ENCODE measurements at places on chromosomes 16 and 17.
A peak's percentile ranks its signal among the peaks of the same experiment; 100 is the strongest.

- DNase-seq = no peak
Measured at GRCh38 chr17:83050651-83051395, 28.6 kb upstream of the METRNL start.

GRCh38 chr17:51742571-51742970, 415.9 kb downstream of the CA10 start:
- DNase-seq = peak; percentile 97

DNA sequence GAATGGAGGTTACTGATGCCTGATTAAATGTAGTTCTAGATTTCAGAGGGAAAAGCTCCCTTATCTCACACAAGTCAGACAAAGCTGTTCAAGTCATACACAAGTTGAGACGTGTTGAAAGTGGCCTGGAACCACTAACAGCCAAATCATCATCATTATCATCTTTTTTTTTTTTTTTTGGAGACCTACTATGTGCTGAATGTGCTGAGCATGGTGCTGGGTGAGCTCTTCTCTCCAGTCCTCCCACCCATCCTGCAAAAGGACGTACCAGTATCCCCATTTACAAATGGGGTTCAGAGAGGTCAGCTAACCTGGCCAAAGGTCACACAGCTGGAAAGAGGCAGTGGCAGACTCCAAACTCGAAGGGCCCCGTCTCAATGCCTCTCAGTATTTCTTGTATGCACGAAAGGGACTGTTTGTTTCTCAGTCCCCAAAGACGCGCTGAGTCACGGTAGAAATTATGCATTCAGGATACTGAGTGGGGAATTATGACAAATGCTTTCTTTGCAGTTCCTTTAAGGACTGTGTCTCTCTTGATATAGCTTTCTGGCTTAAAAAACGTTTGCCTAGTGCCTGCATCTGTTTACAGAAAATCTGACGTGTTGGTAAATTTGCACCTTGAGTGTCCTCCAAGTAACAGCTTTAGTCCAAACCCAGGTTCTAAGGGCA, 235.5 kb downstream of the XYLT1 start:
- no peak for DNase-seq

- DNase-seq = no peak
Measured at GRCh38 chr17:42924891-42925290, 24.3 kb downstream of the G6PC1 start.

DNA sequence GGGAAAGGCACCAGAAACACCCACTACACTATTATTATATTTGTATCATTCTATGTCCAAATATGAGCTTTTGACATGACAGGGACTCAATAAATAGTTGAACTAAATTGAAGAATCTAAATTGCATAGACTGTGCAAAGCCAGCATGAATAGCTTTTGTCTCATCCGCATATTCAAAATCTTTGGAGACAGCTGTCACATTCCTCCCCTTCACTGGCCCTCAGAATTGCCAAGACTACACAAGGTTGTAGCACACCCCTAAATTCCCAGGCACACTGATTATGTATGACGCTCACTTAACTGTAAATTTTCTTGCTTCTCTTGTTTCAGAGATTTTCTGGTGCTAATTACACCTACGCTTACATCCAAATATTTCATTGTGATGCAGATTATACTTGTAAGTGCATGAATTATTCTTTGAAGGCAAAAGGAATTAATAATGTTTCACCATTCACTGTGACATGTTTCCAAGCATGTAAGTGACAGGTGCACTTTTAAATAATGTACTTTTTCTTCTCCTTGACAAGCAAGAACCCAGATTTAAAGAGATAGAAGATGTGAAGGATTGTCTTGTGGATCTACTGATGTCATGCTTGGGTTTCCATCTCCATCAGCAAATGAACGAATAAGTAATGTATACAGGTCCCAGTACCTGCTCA, 47.5 kb downstream of the CA10 start:
- no peak for DNase-seq

- DNase-seq = no peak
Measured at GRCh38 chr17:67865438-67865837, 40.1 kb downstream of the BPTF start.

DNA sequence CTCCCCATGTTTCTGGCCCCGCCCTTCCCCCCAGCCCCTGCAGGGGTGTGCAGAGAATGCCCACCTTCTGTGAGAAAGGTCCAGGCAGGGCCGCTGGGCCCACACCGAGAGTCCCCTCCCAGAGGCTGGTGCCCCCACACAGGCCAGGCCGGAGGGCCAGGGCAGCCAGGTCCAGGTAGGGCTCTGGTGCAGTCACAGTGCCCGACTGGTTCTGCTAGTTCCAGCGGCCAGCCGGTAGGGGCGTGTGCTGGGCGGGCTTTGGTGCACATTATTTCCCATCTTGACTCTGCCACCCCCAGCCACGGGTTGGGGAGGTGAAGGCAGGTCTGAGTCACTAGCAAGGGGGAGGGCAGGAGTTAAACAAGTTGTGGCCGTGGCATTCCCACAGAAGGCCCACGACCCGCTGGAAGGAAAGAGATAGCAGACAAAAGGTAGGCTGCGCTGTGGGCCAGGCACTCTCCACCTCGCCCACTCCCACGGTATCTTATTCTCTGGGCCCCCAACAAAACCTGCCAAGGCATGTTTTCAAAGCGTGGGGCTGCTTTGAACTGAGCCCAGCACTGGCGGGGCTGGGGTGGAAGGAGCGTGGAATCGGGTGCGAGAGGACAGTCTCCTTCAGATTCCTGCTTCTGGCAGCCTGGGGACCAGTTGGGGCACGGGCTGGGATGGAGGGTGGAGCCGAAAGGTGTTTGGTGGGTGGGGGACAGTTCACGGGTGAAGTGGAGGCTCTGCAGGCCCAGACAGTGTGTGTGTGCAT, 1.9 kb downstream of the EPN3 start:
- DNase-seq = peak; percentile 17

- DNase-seq = peak; percentile 23
Measured at GRCh38 chr17:8185582-8186445, 4.2 kb downstream of the BORCS6 start.

DNA sequence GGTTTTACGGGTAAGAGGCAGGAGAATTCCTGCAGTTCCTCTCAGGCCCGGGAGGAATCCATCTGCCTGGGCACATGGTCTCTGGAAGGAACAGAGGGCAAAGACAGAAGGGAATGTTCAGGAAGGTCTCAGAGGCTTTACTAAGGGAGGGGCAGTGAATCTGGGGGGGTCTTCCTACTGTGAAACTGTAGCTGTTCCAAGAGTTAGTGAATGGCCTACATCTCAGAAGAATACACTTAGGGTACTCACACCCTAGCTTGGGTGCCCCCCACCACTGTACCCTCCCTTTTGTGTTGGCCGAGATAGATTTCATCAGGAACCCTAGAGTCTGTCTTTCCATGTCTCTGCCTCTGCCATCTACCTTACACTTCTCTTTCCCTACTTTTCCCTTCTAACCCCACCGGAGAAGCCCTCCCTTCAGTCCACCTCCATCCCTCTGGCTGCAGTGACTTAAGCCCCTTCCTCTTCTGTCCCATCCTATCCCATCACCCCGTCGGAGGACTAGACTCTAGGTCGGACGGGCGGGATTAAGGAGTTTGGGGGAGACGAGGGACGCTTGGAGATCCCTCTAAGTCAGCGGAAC, 316 bp downstream of the DLG4 start:
- DNase-seq = peak; percentile 35

- DNase-seq = no peak
Measured at GRCh38 chr17:74062234-74062633, 141.2 kb upstream of the RPL38 start.

DNA sequence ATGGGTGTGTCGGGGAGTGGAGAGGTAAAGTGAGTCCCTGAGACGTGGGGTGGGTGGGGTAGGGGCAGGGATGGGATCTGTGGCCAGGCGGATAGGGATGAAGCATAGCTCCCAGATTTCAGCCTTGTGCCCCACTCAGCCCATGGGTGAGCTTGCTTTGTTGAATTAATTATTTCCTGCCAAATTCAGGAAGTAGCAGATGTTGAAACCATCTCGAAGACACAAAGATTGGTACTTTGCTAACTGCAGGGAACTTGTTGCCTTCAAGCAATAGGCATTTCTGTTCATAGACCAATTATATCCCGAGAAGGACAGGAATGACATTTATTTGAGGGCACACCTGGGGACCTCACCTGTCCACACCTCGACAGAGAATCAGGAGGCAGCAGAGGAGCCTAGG, 11.0 kb upstream of the C16orf74 start:
- no peak for DNase-seq

GRCh38 chr17:17032131-17032692, 10.0 kb upstream of the MPRIP start:
- DNase-seq = no peak

Data from NCI-H524 (cell line).